ENCODE measurements at places on chromosomes 6 and 20. TPM values are rescaled to one million over a fixed set of nuclear protein-coding genes. Genes with fewer than 3 reads are reported as not detected.

Gene AVP
- total RNA-seq, result not detected

DNA sequence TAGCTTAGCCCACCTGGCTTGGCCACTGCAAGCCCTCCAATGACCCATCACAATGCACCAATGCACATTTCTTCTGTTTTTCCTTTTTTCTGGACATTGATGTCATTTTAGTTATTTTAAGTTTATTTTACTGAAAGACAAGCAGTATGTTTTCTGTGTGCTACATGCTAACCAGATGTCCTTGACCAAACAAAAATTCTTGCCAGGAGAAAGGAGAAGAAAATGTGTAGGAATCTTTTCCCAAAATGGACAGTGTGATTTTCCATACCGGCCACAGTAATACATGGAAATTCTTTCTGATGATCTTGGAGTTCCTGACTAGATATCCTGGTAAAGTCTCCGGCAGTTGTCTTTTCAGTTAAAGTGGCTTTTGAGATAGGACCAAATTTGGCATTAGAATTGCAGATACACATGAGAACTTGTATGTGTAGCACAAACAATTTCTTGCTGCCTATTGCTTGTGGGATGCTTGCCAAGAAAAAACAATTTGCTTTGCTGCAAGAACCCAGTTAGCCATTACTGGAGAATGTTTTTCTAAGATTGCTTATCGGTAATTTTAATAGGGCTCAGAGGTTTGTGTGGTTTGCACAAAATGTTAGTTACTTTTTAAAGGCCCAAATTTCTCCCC is 696.5 kb upstream of the CITED2 start:
- H3K36me3 ChIP-seq, result no peaks in the 10 kb centered on the region
- no peaks in the 10 kb centered on the region for H3K4me1 ChIP-seq
- H3K27ac ChIP-seq, result no peak overlapping the region
- H3K4me3 ChIP-seq, result no peak overlapping the region
- DNase-seq, result no peak

DNA sequence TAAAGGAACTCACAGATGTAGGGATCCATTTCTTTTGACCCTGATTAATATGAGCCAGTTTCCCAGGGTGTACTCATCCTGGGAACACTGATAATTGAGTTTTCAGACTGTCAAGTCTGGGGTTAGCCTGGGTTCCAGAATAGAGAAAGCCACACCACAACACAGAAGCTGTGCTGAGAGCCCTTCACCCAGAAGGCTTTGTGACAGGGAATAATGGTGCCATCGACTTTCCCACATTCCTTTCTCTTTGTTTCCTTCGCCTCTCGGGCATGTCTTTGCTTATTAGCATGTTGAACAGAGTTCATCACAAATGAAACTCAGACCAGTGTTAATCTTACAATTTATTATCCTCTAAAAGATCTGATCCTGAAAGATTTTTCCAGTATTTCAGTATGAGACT is 95.0 kb downstream of the TCP11 start:
- H3K4me3 ChIP-seq, result no peak overlapping the region
- peaks cover 28% of the 10 kb centered on the region for H3K4me1 ChIP-seq
- H3K36me3 ChIP-seq, result no peaks in the 10 kb centered on the region
- DNase-seq, result no peak
- no peak overlapping the region for H3K27ac ChIP-seq

DNA sequence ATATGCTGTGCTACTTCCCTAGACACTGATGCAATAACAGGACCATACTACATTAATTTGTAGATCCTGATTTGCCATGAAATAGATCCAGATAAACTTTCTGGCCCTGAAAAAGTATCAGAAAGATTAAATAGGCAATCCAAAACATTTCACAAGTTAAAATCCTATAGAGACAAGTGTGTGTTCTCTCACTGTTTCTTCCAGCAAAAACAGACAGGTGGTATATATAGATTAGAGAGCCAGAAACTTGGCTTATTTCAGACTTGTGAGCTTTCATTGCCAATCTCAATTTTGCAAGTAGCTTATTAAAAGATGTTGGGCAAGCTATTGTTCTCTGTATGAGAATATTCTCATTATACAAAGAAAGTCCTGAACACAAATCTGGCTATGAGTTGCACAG is 289.1 kb upstream of the MANEA start:
- no peak overlapping the region for H3K27ac ChIP-seq
- no peak overlapping the region for H3K4me3 ChIP-seq
- no peaks in the 10 kb centered on the region for H3K36me3 ChIP-seq
- no peaks in the 10 kb centered on the region for H3K27me3 ChIP-seq

- H3K27me3 ChIP-seq, result no peaks in the 10 kb centered on the region
- no peaks in the 10 kb centered on the region for H3K36me3 ChIP-seq
- H3K4me3 ChIP-seq, result no peak overlapping the region
- no peak for DNase-seq
- no peak overlapping the region for H3K27ac ChIP-seq
Observed at GRCh38 chr20:6302041-6302440, 179.2 kb upstream of the FERMT1 start.

Gene DACT2
- total RNA-seq, result 1.8 TPM

Gene TBX18
- not detected for total RNA-seq

Gene MUC21
- total RNA-seq, result not detected

DNA sequence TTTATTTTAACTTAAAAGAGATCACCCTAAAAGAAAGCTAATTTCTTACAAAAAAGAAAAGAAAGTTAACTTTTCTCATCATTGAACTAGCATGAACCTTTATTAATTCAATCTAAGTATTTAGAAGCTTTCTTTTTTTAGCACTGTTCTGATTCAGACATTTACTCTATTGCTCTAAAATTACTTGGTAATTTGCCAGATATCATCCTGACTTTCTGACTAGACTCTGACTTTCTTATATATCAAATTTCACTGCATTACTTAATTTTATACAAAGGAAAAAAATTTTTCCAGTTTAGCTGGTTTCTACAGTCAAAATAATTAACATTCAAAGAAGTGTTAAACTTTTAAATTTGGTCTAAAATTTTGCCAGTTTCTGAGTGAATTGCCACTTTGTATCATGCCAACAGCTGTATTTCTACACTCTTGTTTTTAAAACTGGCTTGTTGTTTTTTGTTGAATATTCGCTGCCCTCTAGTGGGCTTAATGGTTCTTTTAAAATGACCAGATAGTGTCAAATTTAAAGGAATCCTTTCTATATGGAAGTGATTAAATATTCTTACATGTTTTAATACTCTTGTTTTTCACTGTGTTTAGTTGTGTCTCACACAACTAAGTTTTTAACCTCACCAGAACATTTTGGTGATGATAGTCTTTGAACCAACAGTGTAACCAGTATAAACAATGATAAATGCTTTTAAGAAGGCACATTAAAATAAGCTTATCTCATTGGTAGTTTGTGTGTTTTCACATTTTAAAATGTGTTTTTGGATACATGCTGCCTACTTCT is 102.0 kb downstream of the POPDC3 start:
- no peaks in the 10 kb centered on the region for H3K4me1 ChIP-seq
- H3K4me3 ChIP-seq, result no peak overlapping the region
- no peak for DNase-seq
- peaks cover 26% of the 10 kb centered on the region for H3K36me3 ChIP-seq
- no peaks in the 10 kb centered on the region for H3K27me3 ChIP-seq
